Stimulated activated CD4-positive, alpha-beta T cell treated with anti-CD3 and anti-CD28 coated beads, Interleukin-1b, Interleukin-23, amount 100 ng/mL, for 1 hour (primary cell): ENCODE measurements at places on chromosomes 4 and X.

- no peak for DNase-seq
Measured at GRCh38 chr4:40516651-40517050, 113.0 kb downstream of the RBM47 start.

- DNase-seq = no peak
Measured at GRCh38 chr4:142402900-142403299, 443.2 kb downstream of the INPP4B start.

GRCh38 chr4:144714166-144714565 is 68.2 kb downstream of the HHIP start:
- no peak for DNase-seq

DNA sequence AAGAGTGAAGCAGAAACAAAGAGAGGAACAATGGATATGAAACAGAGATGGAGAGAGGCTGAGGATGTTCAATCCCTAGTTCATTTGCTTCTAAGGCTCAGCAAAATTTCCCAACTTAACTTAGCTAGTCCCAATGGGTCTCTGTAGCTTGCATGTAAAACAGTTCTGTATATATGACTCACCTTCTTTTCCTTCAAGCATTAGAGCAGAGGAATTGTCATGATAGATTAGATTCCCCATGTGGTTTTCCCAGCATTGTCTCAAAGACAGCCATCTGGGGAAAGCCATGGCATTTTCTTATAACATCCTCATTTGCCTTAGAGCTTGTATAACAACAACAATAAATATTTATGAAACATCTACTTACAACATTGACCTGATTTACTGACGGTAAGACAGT is 93.9 kb upstream of the GATB start:
- DNase-seq = no peak

DNA sequence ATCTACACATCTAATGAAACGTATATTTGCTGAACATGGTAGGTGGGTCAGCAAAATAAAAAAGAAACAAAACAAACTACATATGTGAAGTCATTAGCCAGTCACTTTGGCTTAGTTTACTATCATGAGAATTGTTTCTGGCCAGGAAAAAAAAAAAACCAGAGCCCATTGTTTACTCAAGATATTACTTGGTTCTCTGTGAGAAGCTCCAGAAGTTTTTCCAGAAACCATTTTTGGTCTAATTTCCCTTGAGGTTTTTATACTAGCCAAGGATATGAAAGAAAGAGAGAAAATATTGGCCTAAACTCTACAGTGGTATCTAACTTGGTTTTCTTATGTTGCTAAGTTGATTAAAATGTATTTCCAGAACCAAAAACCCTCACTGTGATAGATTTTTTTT is 259.1 kb downstream of the PDHA2 start:
- no peak for DNase-seq

DNA sequence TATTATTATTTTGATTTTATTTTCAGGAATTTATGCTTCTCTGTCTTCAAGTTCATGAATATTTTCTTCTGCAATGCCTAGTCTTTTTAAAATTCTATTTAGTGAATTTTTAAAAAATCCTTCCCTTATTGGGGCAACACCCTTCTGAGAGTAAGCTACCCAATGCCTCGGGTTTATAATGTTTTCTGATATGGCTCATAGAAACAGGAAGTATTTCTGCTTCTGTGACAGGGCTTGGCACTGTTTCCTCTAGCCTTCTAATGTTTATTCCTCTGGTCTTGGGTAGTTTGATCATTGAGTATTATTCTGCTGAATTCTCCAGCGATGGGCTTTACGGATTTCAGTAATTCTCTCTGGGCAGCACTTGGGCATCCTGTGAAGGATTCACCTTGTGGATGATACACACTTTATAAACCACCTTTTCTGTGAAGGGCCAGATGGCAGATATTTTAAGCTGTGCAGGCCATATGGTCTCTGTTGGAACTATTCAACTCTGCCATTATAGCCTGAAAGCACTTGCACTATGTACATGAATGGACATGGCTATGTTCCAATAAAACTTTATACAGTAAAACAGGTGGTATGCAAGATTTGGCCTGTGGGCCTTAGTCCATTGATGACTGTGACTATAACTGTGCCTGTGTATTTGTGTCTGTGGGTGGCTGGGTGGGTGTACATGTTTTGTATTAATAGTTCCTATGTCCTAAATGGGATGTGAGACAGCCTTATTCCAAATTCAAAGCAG is 95.9 kb upstream of the FAT1 start:
- DNase-seq = no peak

GRCh38 chrX:15566244-15566643 is 34.5 kb downstream of the ACE2 start:
- no peak for DNase-seq

DNA sequence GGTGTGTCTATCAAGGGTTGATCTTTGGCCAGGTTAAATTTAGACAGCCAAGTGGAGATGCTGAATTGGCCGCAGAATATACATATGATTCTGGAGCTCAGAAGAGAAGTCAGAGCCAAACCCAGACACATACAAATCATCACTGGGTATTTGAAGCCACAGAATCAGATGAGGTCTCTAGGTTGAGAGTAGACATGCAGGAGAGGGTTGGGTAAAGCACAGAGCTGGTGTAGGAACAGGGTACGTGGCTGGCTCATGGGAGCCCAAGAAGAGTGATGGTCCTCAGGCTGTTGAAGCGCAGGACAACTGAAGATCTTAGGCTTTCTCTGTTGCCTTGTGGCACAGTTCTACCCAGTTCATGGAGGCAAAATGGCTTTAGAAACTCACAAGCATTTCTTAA is 37.7 kb downstream of the ADAMTS3 start:
- no peak for DNase-seq

- DNase-seq = no peak
Measured at GRCh38 chrX:31323658-31324057, 251.8 kb upstream of the FTHL17 start.

- DNase-seq = no peak
Measured at GRCh38 chr4:128793859-128794672, 15.4 kb upstream of the JADE1 start.

- DNase-seq = no peak
Measured at GRCh38 chr4:37467824-37468223, 218.4 kb downstream of the RELL1 start.

- DNase-seq = no peak
Measured at GRCh38 chrX:102560423-102561068, 38.8 kb upstream of the ARMCX5 start.

- DNase-seq = no peak
Measured at GRCh38 chr4:153969542-153969941, 180.7 kb upstream of the SFRP2 start.

DNA sequence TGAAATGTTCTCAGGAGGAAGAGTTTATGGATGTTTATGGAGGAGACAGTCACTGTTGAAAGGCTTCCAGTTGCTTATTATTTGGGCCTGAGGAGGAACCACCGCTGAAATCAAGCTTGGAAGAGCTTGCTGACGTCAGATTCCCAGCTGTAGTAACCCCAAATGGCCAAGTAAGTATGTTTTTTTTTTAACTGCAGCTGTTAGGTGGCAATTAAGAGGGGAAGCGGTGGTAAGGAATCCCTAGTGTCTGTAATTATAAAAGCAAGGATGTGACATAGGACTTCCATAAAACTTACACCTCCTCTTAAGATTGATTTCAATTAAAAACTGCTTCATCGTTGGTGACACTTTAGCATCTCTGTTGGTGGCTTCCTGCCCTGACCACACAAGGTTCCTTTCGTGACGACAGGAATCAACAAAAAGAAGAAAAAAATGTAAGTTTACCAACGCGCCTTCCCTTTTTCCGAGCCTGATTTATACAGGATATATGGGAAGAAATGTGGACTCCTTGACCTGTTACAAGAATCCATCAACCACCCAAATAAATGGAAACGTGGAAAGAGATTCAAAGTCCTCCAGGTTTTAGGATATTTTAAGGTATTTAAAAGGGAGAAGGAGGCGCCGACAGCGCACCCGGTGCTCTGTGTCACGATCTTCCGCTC is 884 bp downstream of the RELL1 start:
- DNase-seq = no peak

- no peak for DNase-seq
Measured at GRCh38 chr4:146051223-146051622, 112.6 kb upstream of the ZNF827 start.

DNA sequence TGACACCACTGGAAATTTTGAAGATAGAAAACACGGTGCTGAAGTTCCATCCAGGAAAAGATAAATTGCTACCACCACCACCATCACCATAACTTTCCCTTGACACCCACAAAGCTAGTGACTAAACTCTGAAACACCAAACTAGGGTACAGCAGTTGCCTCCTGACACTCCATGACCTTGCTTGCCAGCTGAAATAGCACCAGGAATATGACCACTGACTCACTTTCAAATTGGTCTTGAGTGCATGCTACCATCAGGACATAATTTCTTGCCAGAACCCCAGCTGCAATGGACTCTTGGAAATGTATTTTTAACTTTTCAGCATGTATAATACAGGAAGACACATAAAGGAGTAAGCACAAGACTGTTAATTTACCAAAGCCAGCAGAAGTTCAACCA is 283.3 kb downstream of the CENPC start:
- no peak for DNase-seq

GRCh38 chrX:150688911-150689451 is 4.2 kb upstream of the MTMR1 start:
- no peak for DNase-seq

DNA sequence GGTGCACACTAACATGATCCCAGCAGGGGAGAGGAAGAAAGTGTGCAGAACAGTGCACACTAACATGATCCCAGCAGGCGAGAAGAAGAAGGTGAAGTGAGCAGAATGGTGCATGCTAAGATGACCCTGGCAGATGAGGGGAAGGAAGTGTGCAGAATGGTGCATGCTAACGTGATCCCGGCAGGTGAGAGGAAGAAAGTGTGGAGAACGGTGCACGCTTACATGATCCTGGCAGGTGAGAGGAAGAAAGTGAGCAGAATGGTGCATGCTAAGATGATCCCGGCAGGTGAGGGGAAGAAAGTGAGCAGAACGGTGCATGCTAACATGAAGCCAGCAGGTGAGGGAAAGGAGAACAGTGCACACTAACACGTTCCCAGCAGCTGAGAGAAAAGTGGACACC is 83.7 kb downstream of the ACOX3 start:
- DNase-seq = no peak

DNA sequence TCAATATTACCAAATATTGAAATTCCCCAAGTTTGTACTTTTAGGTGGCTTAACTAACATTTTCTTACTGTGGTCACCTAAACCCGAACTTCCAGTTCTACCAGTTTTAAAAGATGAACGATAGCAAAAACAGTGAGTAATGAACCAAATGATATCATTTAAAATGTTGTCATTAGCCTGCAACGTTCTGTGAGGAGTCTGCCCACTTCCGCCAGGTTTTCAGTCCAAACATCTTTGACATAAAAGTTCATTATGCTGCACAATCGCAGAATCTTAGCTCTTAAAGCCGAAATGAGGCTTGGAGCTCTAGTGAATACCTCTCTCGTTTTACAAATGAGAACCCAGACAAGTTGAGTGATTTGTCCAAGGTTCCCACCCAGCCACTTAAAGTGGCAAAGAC is 762 bp downstream of the PIGA start:
- no peak for DNase-seq

DNA sequence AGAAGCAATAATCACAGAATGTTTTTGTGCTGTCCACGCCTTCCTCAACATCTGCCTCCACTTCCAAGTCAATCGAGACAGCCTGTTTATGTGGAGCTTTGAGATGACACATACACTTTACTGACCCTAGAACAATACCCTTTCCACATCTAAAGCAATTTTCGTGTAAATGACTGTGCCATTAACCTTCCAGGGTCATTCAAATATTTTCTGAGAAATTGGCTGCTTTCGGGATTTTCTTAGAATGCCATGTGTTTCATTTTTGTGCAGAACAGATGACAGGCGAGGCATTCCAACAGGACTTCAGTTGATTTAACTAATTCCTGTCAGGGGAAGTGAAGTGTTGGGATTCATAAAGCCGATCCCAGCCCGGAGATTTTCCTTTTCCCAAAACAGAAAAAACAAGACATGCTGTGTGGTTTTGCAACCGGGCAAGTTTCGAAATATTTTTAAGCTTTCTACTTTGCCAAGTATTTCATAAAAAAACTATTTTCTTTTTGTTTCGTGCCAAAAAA is 73.9 kb downstream of the SORBS2 start:
- no peak for DNase-seq

- no peak for DNase-seq
Measured at GRCh38 chr4:158566860-158567259, 45.2 kb downstream of the RXFP1 start.

GRCh38 chr4:152218576-152218975 is 317.3 kb downstream of the FBXW7 start:
- no peak for DNase-seq

GRCh38 chr4:115433491-115433890 is 320.1 kb upstream of the NDST4 start:
- DNase-seq = no peak
